T-helper 22 cell (primary cell): ENCODE measurements at places on chromosomes 7 and 10.

DNA sequence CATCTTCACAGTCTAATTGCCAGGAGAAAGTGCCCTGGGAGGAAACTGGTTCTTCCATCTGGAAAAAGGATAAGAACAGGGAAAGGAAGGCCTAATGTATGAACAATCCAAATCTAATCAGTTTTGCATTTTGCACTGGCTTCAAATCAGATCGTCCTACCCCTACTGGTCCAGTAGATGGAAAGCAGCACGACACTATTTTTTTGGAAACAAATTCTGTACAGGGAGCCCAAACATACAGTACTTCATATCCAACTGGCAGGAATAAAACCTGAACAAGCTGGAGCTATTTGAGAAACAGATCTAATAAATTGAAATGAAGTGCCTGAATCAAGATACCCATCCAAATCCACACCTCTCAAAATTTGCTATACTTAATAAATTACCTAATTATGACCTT, 36.5 kb downstream of the ETV1 start:
- DNase-seq: no peak

DNA sequence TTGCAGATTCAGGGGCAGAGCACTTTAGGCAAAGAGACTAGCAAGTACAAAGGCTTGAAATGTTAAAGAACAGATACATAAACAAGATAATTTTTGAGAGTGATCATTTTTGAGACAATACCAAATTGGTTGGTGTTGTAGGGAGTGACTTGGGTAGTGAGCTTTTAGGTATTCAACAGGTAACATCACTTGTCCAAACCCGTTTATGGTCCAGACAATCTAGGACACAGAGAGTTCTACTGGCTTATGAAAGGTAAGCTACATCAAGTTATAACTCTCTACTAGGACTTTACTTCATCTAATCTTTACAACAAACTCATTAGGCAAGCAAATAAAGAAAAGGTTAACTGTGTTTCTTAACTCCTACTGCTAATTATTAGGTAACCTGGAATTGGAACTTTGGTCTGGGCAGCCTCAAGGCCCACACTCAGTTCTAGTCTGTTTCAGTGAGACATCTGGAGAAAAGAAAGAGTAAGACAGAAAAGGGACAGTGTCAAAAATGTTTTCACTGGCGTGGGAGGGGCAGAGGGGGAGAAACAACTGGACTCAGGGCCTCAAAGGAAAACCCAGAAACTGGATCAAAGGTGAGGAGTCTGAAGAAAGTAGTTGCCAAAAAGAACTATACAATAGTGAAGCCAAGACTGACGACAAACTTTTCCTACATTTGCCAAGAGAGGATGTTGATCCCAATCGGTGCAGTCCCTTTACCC, 39.2 kb downstream of the GNAT3 start:
- no peak for DNase-seq

DNA sequence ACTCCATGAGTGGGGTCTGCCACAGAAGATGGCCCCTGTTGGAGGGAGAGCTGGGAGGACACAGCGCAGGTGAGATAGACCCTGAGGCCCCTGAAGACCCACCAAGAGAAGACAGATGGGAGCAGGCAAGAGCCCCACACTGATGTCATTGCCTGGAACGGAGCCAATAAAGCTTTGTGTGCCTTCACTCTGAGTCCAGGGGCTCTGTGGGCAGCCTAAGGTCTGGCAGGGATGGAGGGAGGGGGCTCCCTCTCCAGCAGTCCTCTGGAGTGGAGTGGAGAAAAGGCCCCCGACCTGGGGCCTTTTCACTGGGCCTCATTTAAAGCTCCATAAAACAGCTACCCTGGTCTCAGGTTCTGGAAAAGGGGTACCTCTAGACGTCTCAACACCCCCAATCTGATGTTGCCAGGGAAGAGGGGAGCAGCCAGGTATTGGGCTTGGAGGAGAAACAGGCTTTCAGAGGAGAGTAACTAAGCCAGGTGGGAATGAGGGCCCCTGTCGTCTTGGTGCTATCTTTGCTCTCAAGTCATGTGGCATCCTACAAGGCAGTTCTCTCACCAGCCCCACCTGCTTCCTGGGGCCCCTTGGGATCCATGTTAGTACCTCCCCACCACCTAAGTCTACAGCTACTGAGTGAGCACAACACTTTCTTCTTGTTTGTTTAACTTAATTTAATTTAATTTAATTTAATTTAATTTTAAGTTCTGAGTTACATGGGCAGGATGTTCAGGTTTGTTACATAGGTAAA, 1.4 kb downstream of the C10orf62 start:
- DNase-seq: no peak

GRCh38 chr10:84845628-84846261, 517.4 kb downstream of the CCSER2 start:
- DNase-seq: no peak

DNA sequence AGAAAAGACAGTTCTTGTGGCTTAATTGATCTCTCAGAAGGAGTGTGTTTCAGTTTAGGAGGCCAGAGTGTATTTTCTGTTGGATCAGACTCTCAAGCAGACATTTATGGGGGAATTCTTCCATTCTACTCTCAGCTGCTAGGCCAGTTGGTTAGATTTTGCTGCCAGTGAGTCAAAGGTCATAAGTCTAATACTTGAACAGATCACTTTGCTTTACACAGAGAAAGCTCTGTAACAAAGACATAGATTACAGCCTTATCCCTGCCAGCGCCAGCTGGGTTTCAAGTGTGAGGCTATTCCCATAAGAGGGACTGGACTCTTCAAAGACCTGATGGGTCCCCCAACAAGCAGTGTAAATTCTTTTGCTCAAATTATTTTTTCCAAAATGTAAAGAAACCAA, 145.6 kb upstream of the SEMA3C start:
- no peak for DNase-seq

- no peak for DNase-seq
Observed at GRCh38 chr10:101122270-101123084, 8.6 kb upstream of the TLX1 start.

GRCh38 chr7:106615808-106616707, 44.9 kb downstream of the CCDC71L start:
- no peak for DNase-seq

- DNase-seq: no peak
Observed at GRCh38 chr7:2567679-2568278, 9.0 kb downstream of the IQCE start.
